ENCODE measurements at places on chromosomes 5 and 9.

- H3K4me3 ChIP-seq = no peak overlapping the region
- DNase-seq = no peak
- no peaks in the 10 kb centered on the region for H3K27me3 ChIP-seq
These were observed 60.0 kb upstream of the RARS1 start for GRCh38 chr5:168426007-168426863.

DNA sequence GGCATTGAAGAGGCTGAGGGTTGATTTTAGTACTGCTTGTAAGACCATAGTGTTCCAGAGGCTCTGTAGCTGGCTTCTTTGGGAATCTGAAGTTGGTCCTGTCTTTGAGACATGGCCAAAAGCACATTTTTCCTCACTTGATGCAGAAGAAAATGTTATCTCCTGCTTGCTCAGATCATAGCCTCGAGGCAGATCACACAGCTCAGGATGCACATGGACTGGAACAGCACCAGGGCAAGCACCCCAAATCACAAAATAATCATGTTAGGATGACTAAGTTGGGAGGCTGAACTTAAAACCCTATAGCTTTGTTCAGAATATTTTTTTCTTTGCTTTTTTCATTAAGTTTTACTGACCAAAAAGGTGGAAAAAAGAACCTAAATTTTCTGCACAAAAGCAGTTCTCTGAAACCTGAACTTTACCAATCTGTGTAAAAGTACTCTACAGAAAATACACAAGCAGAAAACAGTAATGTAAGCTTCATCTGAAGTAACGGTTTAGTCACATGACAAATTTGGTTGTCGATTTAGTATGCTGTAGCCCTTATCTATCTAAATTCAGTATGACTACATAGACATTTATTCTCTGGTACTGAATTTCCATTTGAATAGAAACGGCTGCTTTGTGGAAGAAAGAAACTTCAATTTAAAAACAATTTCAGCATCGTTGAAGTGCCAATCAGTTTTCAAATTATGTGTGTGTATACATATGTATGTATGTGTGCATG, 3.4 kb downstream of the KLHL9 start:
- peaks cover 43% of the 10 kb centered on the region for H3K4me1 ChIP-seq
- H3K27ac ChIP-seq = no peak overlapping the region
- peaks cover 44% of the 10 kb centered on the region for H3K36me3 ChIP-seq

GRCh38 chr9:2023532-2023931, 8.4 kb downstream of the SMARCA2 start:
- H3K4me3 ChIP-seq = peak overlapping the region; percentile 78
- peak overlapping the region; percentile 86 for H3K27ac ChIP-seq
- peak; percentile 67 for DNase-seq
- peaks cover 85% of the 10 kb centered on the region for H3K4me1 ChIP-seq

GRCh38 chr5:98796197-98796972, 22.9 kb downstream of the RGMB start:
- H3K4me3 ChIP-seq = no peak overlapping the region
- H3K4me1 ChIP-seq = peaks cover 2% of the 10 kb centered on the region
- H3K27ac ChIP-seq = no peak overlapping the region
- H3K27me3 ChIP-seq = peaks cover 4% of the 10 kb centered on the region

DNA sequence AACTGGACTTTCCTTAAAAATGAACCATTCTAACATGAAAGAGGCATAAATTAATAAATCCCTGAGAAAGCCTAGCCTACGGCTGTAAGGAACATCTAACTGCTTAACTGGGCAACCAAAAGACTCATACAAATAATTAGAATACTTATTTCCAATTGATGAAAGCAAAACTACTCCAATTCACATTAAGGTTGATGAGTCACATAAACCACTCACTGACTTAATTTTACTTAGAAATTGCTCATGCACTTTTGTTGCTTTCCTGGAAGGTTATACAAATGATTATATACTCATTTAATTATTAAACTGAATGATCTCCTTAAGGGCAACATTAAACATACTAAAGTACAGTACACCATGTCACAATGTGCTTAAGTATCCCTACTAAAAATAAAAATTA, 101.9 kb downstream of the NFIB start:
- H3K4me1 ChIP-seq = no peaks in the 10 kb centered on the region
- H3K27ac ChIP-seq = no peak overlapping the region
- peaks cover 4% of the 10 kb centered on the region for H3K27me3 ChIP-seq
- no peak for DNase-seq

DNA sequence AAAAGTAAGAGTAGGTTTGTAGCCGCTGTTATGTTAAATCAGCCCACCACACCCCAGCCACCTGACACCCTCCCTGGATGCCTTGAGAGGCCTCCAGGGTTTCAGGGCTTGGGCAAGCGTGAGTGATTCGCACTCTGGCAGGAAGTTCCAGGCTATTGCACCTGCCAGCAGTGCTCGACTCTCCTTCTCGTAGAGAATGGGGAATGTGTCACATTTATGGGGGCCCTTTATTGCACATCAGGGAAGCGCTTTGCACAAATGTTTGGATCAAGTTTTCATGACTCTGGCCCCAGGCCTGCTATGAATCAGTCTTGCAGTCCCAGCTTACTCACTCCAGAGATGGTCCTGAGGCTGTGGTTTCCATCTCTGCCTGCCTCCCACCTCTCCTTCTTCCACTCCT, 66.1 kb upstream of the ADRA1B start:
- DNase-seq = no peak
- no peak overlapping the region for H3K27ac ChIP-seq
- peaks cover 5% of the 10 kb centered on the region for H3K27me3 ChIP-seq
- H3K4me3 ChIP-seq = no peak overlapping the region
- H3K36me3 ChIP-seq = no peaks in the 10 kb centered on the region
- no peaks in the 10 kb centered on the region for H3K4me1 ChIP-seq

- no peaks in the 10 kb centered on the region for H3K27me3 ChIP-seq
- DNase-seq = no peak
- no peak overlapping the region for H3K27ac ChIP-seq
- H3K36me3 ChIP-seq = no peaks in the 10 kb centered on the region
- no peak overlapping the region for H3K4me3 ChIP-seq
These were observed 9.2 kb downstream of the SLC6A3 start for GRCh38 chr5:1436036-1436435.

- peak overlapping the region; percentile 43 for H3K27ac ChIP-seq
- no peaks in the 10 kb centered on the region for H3K27me3 ChIP-seq
- DNase-seq = no peak
These were observed 21.1 kb downstream of the HMGXB3 start for GRCh38 chr5:150021491-150022157.

- H3K36me3 ChIP-seq = no peaks in the 10 kb centered on the region
- no peak for DNase-seq
- no peak overlapping the region for H3K27ac ChIP-seq
- no peak overlapping the region for H3K4me3 ChIP-seq
- no peaks in the 10 kb centered on the region for H3K4me1 ChIP-seq
These were observed 562.9 kb upstream of the FTMT start for GRCh38 chr5:121288781-121289180.

DNA sequence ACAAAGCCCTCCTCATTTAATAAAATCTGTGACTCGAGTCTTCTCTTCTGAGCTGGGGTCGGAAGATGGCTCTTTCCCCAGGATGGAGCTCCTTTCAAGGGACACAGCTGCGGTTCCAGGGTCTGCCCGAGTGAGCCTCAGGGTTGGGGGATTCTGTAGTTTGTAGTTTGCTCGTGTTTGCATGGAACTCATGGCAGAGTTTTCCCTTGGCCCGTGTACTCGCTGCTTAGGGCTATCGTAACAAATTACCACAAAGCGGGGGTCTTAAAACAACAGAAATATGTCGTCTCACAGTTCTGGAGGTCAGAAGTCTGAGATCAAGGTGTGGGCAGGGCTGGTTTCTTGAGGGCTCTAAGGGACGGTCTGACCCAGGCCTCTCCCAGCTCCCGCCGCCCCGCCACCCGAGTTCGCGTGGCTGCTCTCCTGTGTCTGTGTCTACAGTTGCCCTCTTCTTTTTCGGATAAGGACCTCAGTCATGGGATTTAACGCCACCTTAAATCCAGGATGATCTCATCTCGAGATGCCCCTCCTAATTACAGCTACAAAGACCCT, 13.9 kb upstream of the LPCAT1 start:
- no peak overlapping the region for H3K27ac ChIP-seq
- no peaks in the 10 kb centered on the region for H3K36me3 ChIP-seq
- peaks cover 17% of the 10 kb centered on the region for H3K4me1 ChIP-seq

GRCh38 chr5:133842846-133843611, 125.4 kb downstream of the C5orf15 start:
- H3K27ac ChIP-seq = no peak overlapping the region
- no peak overlapping the region for H3K4me3 ChIP-seq
- no peak for DNase-seq
- H3K27me3 ChIP-seq = peaks cover 21% of the 10 kb centered on the region
- H3K4me1 ChIP-seq = peaks cover 5% of the 10 kb centered on the region

- no peaks in the 10 kb centered on the region for H3K27me3 ChIP-seq
- no peak overlapping the region for H3K27ac ChIP-seq
- H3K4me3 ChIP-seq = no peak overlapping the region
- H3K36me3 ChIP-seq = no peaks in the 10 kb centered on the region
- H3K4me1 ChIP-seq = peaks cover 22% of the 10 kb centered on the region
These were observed 37.1 kb downstream of the DBH start for GRCh38 chr9:133673258-133673655.

DNA sequence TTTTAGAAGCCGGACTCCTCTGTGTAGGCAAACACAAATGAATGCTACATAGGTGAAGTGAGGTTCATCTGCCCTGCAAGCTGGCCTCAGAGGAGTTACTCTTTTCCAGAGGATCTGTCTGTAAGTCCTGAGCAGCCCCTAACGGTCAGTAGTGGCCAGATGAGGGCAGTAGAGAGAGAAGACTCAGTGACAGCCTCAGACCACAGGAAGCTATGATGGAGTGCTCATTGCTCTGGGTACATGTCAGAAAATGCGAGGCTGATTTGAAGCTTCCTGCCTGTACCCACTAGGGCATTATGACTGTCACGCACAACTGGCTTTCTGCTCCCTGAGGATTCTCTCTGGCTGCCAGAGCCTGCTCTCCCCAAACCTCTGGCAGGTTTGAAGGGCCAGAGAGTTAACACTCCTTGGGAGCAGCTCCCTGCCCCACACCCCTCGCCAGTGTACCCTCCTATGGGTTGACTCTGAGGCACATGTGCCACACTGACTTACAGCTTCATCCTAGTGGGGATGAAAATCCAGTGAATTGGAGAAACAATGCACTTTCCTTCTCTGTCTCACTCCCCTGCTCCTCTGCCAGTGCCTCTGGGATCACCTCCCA, 141.5 kb downstream of the GABRG2 start:
- H3K27me3 ChIP-seq = no peaks in the 10 kb centered on the region
- H3K36me3 ChIP-seq = no peaks in the 10 kb centered on the region
- peak; percentile 58 for DNase-seq
- no peaks in the 10 kb centered on the region for H3K4me1 ChIP-seq
- no peak overlapping the region for H3K27ac ChIP-seq

DNA sequence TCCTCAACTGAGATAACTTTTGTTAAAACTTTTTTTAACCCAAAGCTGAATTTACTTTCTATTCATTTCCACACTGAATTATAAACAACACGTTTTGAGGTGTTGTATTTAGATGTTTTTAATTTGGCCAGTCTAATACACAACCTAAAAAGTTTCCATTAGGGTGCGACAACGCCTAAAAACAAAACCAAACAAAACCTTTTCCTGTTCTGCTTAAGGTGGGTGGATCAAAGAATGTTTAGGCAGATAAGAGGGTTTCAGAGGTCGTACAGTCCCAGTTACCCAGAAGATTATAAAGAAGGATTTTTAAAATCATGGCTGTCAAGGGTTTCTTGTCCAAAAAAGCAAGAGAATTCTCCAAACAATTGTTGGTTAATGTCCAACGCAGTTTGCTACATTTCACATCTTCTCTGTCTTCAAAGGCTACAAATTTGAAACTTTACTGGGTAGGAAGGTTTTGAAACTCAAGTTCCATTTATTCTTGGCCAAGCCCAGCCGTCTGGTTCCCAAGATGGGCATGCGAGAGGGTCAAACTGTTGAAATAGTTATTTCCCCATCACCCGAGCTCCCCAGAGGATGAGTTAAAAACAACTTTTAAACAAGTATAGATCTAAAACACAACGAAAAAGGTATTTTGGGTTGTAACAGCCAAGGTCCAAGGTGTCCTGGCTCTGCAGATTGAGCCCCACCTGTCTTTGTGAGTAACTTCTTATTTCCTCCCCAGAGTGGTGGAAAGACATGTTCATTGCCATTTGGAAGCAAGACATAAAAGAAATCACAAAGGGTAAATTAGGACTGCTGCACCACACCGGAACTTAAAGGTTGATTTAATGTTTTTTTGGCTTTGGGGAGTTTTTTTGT, 122.8 kb upstream of the MAP3K1 start:
- peaks cover 5% of the 10 kb centered on the region for H3K36me3 ChIP-seq
- peak; percentile 72 for DNase-seq
- peak overlapping the region; percentile 60 for H3K4me3 ChIP-seq
- H3K27me3 ChIP-seq = peaks cover 1% of the 10 kb centered on the region
- peaks cover 77% of the 10 kb centered on the region for H3K4me1 ChIP-seq

- peak overlapping the region; percentile 63 for H3K27ac ChIP-seq
- H3K4me1 ChIP-seq = peaks cover 40% of the 10 kb centered on the region
These were observed 86.9 kb downstream of the CYFIP2 start for GRCh38 chr5:157352756-157353340.
